Nephron progenitor cell (in vitro differentiated cells): ENCODE measurements at places on chromosomes 2 and 18.

- no peak for DNase-seq
Measured at GRCh38 chr18:72107647-72108383, 436.3 kb downstream of the CBLN2 start.

DNA sequence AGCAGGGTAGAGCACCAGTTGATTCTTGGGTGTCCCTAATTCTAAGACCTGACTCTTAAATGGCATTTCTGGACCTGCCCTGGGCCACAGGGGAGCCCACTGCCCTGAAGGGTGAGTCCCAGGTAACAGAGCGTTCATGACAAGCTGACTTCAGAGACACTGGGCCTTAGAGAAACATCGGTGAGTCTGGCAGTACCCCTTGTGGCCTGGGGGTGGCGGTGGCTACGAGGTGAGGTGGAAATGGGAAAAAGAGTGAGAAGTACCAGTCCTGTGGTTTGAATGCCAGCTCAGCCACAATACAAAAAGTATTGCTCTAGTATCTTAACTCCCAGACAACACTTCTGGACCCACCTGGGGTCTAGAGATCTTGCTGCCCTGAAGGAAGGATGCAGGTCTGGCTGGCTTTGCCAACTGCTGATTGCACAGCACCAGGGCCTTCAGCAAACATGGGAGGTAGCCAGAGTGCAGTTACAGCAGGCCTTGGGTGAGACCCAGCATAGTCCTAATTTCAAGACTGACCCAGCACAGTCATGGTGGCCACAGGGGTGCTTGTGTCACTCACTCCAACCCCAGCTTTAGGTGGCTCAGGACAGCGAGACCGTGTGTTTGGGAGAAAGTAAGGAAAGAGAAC, 44.5 kb downstream of the USP34 start:
- peak; percentile 47 for DNase-seq

DNA sequence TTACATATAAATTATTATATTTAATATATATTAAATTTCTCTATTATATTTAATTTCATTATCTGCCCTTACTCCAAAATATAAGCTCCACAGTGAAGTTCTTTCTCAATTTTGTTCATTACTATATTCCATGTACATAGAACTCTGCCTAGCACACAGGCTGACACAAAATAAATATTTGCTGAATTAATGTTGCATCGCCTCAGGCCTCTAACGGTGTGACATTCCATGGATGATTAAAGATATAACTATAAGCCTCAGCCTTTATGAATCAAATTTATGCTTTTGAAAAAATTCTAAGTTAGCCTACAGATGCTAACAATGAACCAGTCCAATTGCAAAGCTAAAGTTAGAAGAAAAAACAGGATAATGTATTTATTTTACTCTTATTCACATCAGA, 1337.2 kb upstream of the NRXN1 start:
- no peak for DNase-seq

- DNase-seq: no peak
Measured at GRCh38 chr18:73365018-73365417, 497.2 kb upstream of the NETO1 start.

DNA sequence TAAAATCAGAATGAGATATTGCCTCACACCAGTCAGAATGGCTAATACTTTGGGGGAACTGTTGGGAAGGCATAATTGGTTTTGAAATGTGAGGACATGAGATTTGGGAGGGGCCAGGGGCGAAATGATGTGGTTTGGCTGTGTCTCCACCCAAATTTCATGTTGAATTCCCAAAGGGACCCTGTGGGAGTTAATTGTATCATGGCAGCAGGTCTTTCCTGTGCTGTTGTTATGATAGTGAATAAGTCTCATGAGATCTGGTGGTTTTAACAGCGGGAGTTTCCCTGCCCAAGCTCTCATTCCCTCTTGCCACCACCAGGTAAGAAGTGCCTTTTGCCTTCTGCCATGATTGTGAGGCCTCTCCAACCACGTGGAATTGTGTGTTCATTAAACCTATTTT, 59.6 kb downstream of the CSRNP3 start:
- DNase-seq: no peak

- no peak for DNase-seq
Measured at GRCh38 chr2:233416706-233417105, 62.4 kb downstream of the DGKD start.

DNA sequence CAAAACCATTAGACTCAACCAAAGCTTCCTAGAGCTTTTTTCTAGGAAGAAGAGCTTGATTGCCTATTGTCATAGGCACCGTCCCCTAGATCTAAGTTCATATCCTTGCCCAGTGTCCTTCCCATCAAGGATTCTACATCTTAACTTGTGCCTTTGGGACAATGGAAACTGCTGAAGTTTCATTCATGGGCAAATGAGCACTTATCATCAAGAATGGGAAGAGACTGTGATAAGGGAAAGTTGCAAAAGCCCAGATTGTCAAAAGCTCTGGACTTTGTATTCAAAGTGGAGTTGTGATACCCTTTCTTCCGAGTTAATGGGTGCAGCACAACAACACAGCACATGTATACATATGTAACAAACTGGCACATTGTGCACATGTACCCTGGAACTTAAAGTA, 503.0 kb upstream of the KLHL29 start:
- DNase-seq: no peak

DNA sequence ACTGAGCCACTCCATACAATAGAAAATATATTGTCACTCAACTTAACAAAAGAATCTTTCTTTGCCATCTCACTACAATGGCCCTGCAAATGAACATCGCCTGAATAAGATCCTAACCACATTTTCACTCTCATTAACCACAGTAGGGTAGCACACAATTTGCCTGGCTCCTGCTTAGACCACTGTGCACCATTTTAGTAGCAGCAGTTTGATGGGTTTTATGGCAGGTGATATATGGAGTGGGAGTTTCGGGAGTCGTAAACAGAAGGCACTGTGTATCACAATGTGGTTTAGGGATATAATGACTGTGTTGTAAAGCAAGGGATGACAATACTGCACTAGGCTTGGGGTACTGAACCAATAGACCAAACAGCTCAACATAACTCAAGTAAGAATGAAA, 617.4 kb downstream of the BCL11A start:
- peak; percentile 37 for DNase-seq

DNA sequence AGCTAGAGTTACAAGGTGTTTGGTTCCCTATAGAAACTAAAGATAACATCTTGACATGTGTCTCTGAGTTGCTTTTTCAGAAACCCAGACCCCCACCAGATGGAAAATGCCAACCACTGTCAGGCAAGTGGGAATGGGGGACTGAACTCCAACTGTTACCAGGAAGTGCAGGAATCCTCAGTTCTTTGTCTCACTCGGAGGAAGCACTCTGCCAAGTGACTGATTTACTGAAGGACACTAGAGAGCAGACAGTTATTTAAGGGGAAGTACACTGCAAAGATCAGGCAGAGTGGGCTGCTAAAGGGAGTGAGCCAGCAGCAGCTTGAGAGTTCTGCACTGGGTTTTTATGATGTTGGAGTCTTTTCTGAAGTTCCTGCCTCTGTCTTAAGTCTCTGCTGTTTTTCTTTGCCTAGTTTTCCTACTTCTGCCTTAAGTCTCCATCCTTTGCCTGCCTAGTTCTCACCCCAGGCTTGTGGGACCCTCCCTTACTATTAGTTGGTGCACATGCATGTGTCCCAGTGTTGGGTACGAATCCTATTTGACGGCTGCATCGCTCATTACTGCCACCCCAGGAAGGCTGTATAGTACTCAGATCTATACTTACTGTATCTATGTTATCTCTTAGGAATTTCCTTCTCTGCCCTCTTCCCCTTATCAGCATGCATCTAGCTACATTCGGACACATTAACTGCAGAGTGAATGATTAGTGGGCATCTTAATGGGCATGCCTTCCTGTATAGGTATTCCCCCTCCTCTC, 97.1 kb downstream of the TEX51 start:
- no peak for DNase-seq

GRCh38 chr2:145026456-145027455, 506.8 kb upstream of the ZEB2 start:
- DNase-seq: no peak

DNA sequence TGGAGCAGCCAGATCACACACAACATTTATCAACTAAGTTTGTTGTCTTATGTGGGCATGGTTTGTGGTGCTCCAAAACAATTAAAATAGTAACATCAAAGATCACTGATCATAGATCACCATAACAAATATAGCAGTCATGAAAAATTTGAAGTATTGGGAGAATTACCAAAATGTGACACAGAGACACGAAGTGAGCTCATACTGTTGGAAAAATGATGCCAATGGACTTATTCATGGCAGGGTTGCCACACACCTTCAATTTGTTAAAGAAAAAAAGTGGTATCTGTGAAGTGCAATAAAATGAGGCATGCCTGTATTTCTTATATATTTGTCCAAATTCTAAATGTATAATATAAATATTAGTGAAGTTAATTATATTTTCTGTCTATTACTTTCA, 42.9 kb upstream of the CABYR start:
- DNase-seq: no peak

- DNase-seq: no peak
Measured at GRCh38 chr2:173232956-173233744, 121.5 kb upstream of the CDCA7 start.

GRCh38 chr18:79961527-79962291, 2.7 kb upstream of the HSBP1L1 start:
- no peak for DNase-seq

- DNase-seq: peak; percentile 78
Measured at GRCh38 chr18:46333431-46334135, 229.4 kb downstream of the HAUS1 start.

DNA sequence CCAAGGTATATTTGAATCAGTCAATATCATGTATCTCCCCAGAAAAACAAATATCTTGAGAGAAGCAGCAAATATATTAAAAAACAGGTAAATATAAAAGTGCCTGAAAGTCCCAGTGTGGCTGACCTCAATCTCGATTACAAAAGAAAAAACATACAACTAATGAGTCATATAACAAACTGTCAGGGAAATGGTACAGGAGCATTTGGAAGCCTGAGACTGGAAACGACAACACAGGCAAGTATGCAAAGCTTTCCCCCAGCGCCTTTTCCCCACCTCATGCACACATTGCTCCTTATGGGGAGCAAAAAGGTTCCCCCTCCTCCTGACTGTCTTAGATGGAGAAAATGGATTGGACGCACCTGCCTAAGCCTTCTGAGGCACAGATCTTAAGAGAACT, 230.7 kb downstream of the TMX3 start:
- no peak for DNase-seq

DNA sequence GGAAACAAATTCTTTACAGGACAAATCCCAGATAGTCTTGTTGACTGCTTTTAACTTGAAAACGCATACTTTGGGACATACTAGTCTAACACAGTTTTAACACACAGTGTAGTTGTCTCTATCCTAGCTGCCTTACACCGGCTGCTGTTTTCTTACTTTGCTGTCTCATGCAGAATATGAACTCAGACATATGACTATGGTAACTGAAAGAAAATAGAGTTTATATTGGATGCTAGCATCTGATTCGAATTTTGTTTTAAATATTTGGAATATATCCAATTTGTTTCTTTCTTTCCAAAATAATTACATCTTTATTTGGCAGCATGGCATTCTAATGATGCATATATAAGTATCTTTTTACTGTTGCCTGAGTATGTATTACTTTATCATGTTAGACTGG, 69.8 kb downstream of the ANKRD12 start:
- no peak for DNase-seq

GRCh38 chr2:217604527-217605194, 398.1 kb downstream of the TNS1 start:
- peak; percentile 8 for DNase-seq

DNA sequence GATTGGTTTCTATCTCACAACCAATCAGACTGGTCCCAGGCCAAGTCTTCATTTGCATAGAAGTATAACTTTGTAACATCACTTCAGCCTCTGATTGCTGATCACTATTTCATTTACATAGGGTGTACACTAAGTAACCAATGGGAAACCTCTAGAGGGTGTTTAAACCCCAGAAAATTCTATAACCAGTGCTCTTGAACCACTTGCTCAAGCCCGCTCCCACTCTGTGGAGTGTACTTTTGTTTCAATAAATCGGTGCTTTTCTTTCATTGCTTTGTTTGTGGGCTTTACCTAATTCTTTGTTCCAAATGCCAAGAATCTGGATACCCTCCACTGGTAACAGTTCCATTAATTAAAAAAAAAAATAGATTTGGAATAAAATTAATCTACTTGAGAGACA, 77.0 kb downstream of the TMEFF2 start:
- no peak for DNase-seq

DNA sequence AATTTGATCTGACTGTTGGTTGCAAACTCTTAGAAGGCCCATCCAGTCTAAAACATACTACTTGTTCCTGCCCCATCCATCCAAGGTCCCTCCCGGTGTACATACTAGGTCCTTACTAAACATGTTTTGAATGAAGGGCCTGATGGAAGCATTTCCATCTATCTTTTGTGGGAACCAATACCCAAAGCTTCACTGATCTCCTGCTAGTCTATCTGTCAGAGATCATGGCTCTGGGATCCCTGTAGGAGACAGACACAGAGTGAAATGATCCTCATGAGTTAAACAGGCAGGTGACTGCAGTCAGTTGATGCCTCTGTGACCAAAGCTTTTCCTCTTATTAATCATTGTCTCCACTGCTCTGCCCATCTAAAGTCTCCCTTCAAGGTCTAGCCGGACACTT, 115.0 kb downstream of the ST6GAL2 start:
- DNase-seq: no peak

GRCh38 chr18:63480476-63480875, 3.7 kb downstream of the SERPINB5 start:
- DNase-seq: no peak

DNA sequence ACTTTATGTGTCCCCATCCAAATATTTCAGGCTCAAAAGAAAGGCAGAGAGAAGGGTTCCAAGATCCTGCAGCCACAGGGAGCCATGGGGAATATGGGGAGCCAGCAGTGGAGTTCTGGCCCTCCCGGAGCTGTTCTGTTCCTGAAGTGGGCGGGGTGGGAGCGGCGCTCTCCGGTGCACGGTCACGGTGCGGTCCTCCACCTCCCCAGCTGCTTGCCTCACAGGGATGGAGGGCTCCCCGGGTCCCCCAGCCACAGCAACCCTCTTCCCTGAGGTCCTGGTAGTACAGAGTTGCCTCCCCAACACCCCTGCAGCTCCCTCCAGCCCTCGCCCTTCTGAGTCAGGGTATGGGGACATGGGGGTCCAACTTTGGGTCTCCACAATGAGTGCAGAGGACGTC, 26.2 kb upstream of the SNED1 start:
- DNase-seq: no peak

DNA sequence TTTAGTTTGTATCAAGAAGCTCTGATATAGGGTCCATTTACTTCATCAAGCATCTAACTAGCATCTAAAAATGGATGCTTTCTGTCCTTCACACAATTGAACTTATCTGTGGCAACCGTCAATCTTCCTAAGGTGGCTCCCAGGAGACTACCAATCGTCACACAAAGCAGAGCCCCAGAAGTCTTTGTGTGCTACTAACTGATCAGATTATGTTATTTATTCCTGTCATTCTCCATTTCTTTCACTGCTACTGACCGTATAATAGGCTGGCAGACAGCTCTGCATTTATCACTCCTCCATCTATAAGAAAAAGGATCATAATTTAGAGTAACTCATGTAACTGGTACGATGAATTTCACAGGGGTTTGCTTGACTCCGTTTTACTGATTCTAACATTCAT, 585.0 kb upstream of the NXPH2 start:
- DNase-seq: no peak

GRCh38 chr2:225100856-225101294, 58.6 kb upstream of the DOCK10 start:
- no peak for DNase-seq

GRCh38 chr2:104749856-104750460, 104.0 kb upstream of the POU3F3 start:
- DNase-seq: no peak

GRCh38 chr2:128751746-128752145, 433.1 kb upstream of the HS6ST1 start:
- DNase-seq: no peak
